ENCODE measurements at places on chromosomes 13 and 19.

DNA sequence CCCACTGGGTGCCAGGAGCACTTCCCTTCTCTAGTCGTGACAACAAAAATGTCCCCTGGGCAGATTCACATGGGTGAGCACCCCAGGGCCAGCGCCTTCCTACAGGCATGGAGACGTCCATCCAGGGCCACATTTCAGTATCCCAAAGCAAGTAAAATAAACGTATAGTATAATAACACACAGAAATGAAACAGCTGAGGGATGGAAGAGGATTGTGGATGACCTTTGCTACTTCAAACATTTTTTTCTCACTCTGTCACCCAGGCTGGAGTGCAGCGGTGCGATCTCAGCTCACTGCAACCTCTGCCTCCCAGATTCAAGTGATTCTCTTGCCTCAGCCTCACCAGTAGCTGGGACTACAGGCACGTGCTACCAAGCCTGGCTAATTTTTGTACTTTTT, 28.2 kb downstream of the CILP2 start:
- DNase-seq = no peak

- no peak for DNase-seq
Measured at GRCh38 chr13:100542826-100543156, 45.8 kb downstream of the GGACT start.

GRCh38 chr13:46340011-46340410, 47.0 kb downstream of the RUBCNL start:
- no peak for DNase-seq

- no peak for DNase-seq
Measured at GRCh38 chr19:58304255-58304654, 922 bp upstream of the ERVK3-1 start.

DNA sequence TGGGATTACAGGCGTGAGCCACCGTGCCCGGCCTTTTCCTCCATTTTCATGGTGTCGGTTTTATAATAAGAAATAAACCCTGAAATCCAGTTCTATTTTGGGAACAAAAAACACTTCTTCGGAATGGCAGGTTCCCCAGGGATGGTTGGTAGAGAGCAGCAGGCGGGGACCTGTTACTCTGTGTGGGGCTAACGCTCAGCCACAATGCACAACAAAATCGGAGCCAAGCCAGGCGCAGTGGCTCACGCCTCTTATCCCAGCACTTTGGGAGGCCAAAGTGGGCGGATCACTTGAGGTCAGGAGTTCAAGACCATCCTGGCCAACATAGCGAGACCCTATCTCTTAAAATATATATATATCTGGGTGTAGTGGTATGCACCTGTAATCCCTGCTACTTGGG, 5.7 kb downstream of the TBXA2R start:
- no peak for DNase-seq

- DNase-seq = no peak
Measured at GRCh38 chr13:110258876-110259631, 47.9 kb downstream of the COL4A1 start.

- no peak for DNase-seq
Measured at GRCh38 chr13:45932676-45933075, 81.1 kb upstream of the SIAH3 start.

DNA sequence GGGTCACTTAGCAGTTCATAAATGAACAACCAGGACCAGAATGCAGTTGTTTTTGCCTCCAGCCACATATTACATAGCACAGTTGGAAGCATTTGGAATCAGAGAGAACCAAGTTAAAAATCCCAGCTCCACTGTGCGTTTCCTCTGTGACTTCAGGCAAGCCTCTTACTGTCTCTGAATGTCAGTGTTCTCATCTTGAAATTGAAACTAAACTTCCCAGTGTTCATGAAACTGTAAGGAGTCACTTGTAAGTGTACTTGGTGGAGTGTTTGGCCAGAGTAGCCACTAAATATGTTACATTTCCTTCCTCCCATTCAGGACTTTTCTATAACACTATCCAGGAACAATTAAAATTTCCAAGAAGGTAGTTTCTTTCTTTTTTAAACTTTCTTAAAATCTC, 276.8 kb downstream of the KCNRG start:
- DNase-seq = no peak

- no peak for DNase-seq
Measured at GRCh38 chr13:79373916-79374315, 32.1 kb downstream of the RBM26 start.

DNA sequence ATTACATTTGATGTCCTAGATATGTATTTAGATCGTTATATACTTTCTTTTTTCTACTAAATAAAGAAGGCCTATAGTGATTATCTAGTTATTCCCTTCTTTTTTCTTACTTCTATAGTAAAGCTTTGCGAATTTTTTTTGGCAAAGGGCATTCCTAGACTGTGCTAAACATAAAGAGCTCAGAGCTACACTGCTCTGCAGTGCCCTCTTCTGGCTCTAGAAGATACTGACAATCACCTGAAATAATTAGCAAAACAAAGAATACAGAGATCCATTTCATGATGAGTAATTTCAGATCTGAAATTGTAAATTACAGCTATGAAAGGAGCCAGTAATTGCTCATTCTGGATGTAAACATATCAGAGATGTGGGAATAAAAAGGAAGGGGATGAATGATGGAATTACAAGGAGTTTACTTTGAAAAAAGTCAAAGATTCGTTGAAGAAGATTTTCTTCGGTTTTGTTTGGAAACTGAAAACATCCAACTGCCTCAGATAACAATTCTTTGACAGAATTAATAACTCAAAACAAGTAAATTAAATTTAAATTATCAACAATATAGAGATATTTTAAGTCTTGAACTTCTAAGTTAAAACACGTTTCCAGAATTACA, 288.5 kb downstream of the NALCN start:
- DNase-seq = peak; percentile 50

DNA sequence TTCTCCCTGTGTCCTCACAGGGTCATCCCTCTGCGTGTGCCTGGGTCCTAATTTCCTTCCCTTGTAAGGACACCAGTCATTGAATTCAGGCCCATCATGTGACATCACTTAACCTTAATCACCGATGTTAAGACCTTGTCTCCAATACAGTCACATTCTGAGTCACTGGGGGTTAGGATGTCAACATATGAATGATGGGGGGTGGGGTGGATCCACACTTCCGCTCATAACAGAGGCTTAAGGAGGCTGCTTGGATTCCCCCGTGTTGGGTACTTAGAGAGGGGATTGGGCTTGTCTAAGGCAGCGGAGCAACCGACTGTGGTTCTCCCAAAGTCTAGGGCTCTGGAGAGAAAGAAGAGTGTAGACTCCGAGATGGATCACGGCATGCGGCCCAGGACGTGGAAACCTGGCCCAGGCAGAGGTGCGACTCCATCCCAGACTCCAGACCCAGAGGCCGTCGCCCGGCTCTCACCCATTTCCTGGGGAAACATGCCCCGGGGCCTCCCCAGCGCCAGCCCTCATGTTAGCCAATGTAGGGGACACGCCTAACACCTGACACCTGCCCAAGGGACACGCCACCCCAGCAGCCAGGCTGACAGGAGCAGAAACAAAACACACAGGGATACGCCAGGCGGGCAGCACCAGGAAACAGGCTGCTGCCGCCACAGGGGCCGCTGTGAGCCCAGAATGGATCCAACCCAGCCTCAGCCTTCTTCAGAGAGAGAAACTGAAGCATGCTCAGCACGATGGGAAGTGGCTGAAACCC, 17.1 kb upstream of the IGLON5 start:
- DNase-seq = no peak

DNA sequence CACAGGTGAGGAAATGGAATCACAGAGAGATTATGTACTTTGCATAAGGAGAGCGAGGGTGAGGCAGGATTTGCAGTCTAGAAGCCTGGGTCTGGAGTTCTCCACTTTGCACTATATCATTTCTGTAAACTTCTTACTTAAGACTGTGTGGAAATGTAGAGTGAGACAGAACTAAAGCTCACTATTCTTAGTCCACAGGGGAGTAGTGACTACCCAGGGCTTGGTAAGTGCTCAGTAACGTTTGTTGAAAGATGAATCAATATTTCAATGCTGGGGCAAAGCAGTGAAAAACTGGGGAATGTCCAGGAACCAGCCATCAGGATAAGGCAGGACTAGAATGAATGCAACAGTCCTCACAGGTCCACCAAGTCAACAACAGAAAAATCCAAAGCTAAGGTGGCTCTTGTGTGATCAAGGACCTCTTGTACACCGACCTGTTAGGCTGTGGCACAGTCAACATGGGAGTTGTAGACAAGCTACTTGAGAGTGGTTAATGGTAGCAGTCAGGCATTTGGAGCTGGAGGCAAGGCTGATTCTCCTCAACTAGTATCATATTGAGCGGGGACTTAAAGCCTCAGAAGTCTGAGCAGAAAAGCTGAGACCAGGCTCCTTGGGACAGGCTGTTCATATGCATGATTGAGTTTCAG, 929 bp upstream of the TNFSF13B start:
- no peak for DNase-seq

DNA sequence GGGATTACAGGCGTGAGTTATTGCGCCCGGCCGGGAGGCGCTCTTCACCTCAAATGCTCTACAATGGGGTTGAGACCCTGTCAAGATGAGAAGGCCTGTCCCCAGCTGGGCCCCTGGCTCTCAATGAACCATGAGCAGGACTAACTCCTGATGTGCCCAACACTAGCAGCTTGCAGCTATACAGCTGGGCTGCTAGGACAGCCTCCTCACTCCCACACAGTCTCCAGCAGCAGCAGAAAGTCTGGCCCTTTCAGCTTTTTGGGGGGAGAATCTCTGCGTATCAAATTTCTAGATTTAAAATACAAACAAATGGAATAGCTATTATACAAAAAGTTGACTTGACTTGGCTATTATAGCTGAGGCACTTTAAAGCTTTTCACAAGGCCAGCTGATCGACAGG, 30.2 kb downstream of the TMTC4 start:
- DNase-seq = no peak

DNA sequence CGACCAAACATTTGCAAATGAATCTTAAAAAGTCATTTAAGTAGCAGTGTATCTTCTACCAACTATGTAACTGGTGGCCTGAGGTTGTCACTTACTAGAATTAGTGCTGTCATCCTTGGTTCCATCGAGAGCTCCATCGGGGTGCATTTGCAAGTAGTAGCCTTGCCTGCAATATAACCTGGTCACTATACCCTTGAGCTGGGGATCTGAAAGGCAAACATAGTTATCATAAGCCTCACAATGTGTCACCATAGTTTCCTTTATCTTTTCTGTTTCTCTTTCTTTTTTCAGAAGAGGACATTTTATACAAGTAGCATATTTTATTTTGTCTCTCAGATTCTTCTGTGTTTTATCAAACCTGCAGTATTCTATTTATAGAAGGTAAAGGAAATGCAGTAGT, 422.6 kb downstream of the ITGBL1 start:
- DNase-seq = no peak

DNA sequence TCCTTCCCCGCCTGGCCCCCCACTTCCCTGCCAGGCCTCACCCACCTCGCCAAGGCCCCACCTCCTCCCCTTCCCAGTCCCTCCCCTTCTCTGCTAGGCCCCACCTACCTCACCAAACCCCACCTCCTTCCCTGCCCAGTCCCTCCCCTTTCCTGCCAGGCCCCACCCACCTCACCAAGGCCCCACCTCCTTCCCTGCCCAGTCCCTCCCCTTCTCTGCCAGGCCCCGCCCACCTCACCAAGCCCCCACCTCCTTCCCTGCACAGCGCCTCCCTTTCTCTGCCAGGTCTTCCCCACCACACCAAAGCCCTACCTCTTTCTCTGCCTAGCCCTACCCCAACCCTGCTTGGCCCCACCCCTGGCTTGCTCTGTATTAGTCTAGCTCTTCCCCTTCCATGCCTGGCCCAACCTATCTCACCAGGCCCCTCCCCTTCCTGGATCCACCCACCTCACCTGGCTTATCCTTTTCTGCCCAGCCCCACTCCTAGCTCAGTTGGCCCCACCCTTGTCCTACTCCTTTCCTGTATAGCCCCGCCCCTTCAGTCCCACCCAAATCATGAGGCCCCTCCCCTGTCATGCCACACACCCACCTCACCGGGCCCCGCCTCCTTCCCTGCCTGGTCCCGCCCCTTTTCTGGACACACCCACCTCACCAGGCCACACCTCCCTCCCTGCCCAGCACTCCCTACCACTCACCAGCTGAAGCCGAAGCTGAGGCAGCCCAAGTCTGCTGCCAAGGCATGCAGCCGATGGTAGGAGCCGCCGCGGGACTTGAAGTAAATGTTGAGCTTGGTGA, 16.2 kb downstream of the CERS1 start:
- no peak for DNase-seq

DNA sequence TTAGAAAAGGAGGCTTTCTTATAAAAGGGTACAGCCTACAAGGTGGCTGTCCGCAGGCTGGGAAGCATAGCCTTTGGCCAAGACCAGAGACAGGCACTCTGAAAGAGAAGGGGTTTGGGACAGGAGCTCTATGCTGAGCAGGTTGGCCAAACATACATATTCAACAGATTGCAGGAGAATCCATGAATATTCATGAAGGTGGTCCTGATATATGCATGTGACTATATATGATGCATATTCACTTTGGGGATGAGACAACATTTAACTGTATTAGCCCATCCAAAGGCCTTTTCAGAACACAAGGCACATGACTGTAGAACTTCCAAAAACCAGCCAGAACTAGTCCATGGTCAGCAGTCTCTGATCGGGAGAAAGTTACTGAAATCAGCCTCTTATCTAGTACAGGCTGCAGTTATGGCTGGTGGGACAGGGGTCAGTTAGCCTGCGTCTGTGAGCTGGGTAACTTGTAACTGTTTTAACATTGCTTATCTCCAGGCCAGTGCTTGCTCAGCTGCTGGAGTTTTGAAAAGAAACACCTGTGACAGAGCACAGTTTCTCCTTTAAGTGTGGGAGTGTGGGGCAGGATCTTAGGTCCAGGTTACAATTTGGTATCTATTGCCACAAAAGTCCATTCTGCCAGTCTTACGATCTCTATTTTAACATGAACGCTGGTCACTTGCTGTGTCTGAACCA, 924.2 kb downstream of the UQCRFS1 start:
- no peak for DNase-seq

DNA sequence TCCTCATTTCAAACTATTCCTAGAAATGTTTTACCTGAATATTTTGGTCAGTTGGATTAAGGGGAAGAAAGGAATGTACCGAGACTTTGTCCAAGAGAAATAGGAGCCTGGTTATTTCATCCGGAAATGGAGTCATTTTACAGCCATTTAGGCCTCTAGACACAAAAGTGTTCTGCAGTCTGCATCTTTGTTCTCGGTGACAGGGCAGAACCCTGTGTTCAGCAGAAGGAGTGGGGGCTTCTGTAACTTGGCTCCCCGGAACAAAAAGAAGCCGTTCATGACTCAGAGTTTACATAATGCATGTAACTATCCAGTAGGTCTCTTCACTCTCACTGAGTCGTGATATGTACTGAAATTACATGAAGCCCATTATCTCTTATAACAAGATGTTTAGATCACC, 21.6 kb upstream of the FNDC3A start:
- no peak for DNase-seq

DNA sequence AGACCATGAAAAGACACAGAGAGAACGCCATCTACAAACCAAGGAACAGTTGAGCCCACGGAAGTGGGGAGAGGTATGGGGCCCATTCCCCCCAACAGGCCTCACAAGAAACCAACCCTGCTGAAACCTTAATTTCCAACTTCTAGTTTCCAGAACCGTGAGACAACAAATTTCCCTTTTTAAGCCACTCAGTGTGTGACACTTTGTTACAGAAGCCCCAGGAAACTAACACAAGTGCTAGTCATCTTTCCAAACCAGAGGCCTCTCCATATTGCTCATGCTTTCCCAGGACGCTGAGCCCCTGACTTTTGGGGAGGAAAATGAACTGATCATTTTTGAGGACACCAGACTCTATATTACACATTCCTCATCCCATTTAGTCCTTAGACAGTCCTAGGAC, 186.8 kb downstream of the NUFIP1 start:
- no peak for DNase-seq

GRCh38 chr13:29504691-29505090, 90.8 kb downstream of the SLC7A1 start:
- DNase-seq = no peak

- no peak for DNase-seq
Measured at GRCh38 chr19:6204866-6205723, 69.6 kb downstream of the ACSBG2 start.
